Suppressor macrophage treated with lipopolysaccharide for 1 hour (primary cell): ENCODE measurements at places on chromosomes 6 and 20.

DNA sequence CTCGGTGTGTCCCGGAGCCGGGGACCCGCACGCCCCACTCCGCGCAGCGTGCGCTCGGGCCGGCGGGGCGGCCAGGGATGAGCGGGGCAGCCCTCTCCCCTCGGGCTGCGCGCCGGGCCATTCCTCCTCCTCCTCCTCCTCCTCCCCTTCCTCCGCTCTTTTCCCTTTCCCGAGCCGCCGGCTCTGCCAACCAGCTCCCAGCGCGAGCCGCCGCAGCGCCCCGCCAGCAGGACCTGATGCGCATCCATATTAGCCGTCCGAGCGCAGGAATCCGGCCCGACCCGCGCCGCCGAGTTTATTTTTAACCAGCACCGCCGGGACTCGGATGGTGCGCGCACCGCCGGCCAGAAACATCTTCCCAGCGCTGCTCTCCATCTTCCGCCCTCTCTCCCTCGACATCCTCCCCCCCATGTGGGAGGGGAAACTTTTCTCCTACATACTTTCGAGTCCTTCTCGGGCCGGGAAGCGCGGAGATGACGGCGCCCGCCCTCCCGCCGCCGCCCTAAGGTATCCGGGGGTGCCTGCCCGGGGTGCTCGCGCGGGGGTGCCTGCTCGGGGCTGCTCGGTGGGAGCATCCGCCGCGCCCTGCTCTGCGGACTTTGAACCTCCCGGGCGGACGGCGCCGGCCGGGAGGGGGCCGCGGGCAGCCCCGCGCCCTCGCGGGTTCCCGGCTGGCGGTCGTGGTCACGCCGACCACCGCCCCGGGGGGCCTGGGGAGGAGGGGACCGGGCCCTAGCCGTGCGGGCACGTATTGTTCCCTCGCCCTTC is 619 bp downstream of the RREB1 start:
- peak; percentile 83 for DNase-seq

DNA sequence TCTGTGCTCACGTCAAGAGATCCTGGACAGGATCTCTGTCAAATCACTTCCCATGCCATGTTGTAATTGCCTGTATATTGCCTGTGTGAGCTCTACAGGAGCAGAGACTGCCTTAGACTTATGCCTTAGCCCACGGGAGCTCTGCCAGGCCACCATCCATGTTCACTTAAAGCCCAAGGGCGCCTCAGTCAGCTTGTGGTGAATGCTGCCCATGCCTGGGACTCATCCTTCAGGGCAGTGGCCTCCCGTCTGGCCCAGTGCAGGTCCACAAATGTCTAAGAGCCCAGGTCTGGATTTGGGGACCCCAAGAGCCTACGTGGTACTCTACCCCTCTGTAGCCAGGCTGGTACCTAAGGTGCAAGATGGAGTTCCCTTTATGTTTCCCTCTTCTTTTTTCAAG is 22.4 kb upstream of the BPIFA2 start:
- no peak for DNase-seq

GRCh38 chr20:10920396-10920795 is 246.6 kb upstream of the JAG1 start:
- no peak for DNase-seq

- DNase-seq: no peak
Measured at GRCh38 chr6:82430611-82431010, 67.0 kb downstream of the TPBG start.

DNA sequence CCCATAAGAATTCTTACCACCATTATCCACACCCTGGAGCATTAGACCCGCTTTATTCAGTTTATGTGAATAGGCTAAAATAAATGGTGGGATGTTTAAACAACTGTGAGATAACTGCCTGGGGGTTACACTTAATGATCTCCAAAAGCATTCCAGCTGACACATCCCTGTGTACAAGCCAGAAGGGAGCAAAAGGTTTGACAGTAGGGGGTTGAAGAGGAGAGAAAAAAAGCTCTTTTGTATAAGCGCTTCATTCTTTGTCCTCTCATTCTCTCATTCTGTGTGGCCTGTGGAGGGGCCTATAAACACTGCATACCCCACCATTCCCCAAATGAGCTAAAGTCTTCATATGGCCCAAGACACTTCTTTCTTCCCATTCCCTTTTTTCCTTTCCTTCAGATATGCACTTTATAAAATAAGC is 30.8 kb upstream of the COL21A1 start:
- no peak for DNase-seq

DNA sequence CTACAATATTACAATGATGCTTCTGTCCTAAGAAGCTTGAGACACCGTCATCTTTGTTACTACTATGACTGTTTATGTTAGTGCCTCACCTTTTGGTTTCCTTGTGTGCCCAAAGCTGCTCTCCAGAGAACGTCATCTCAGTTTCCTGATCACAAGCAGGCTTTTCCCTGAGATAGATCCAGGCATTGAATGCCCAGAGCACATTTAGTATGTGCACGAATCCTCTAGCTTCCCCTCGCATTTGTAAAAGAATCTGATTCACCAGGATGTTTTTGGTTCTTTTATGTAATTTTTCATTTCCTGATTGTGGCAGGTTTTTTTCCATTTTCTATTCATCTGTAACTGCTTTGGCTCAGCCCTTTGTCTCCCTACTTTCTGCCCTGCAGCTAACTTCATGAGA is 100.2 kb upstream of the TMEM181 start:
- no peak for DNase-seq

GRCh38 chr6:47520282-47520681 is 42.7 kb downstream of the CD2AP start:
- no peak for DNase-seq

GRCh38 chr6:7262746-7263518 is 50.1 kb downstream of the SSR1 start:
- DNase-seq: peak; percentile 29

DNA sequence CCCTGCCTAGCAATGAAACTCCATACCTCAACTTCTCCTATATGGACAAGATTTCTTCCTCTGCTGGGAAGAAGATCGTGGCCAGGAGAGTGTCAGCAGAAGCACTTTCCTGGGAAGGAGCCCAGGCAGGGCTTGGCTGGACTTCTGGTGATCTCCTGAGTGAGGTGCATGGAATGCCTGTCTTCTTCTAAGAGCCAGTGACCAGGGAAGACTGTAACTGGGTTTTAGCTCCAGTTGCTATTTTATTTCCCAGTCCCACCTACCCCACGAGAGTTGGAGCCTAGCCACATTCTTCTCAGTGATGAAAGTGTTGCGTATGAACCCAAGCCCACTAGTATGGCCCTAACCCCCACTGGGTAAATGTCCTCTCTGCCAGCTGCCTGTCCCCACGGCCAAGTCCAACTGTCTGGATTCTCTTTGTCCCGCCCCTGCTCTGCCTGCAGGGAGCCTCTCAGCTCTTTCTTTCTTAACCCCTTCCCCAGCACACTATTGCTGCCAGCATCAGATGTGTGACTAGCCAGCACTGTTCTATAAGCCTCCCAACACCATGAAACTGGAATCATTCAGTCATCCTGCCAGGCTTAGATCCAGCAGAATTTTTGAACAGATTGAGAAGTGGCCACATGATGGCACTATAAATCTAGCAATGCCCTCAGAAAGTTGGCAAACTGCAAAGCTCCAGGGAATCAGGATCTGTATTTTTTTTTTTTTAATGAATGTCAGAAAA is 69.8 kb upstream of the FAM184A start:
- DNase-seq: peak; percentile 71

- DNase-seq: no peak
Measured at GRCh38 chr6:93701526-93701925, 282.2 kb upstream of the EPHA7 start.
